ENCODE measurements at places on chromosomes 2 and 18.

- no peak for DNase-seq
Observed at GRCh38 chr18:63181706-63182309, 137.8 kb downstream of the BCL2 start.

DNA sequence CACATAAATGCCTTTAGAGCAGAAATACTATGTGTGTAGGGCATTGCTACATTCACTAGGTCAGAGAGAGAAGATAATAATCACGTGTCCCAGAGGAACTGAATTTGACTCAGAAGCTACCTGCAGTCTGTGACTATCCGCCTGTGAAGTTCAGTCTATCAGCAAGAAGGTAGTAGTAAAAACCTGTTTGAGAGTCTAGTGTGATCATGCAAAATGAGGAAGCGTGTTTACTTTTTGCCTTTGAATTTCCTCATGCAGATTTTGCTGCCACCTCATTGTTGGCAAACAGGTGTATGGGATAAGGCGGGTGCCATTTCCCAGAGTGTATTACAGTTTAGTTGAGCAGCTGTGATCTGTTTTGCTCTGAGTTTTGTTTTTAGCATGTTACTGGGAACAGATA, 403.9 kb upstream of the FANCL start:
- no peak for DNase-seq

GRCh38 chr18:57970356-57971095, 73.5 kb upstream of the NEDD4L start:
- DNase-seq, result no peak

GRCh38 chr2:36516136-36516870, 81.7 kb downstream of the FEZ2 start:
- DNase-seq, result no peak

DNA sequence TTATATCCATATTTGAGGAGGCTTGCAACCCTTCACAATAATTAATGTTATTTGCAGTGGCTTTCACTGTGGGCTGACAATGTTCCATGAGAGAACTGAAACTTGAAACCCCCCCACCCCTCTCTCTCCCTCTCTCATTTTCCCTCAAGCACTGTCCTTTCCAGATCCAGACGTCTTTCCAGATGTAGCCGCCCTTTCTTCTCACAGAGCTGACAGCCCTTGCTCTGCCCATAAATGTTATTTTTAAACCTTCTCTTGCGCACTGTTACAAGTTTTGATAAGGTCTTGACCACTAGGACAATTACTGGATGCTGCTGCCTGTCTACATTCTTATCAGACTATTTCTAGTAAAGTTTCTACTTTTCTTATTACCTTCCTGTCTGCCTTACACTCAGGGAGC, 91.4 kb upstream of the LINC00305 start:
- no peak for DNase-seq

DNA sequence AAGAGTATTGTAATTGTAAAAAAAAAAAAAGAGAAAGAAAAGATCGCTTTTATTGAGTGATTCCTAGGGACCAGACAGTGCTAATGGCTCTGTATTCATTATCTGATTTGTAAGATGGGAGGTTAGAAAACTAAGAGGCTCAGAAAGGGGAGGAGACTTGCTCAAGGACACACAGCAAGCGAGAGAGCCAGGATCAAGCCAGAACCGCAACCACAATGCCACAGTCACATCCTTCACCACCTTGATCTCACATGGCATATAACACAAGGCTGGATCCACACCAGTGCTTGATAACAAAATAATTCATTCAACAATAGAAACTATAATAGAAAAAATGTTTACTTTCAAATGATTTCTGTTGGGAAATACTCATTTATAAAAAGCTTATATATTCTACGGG, 37.5 kb downstream of the TFCP2L1 start:
- no peak for DNase-seq

DNA sequence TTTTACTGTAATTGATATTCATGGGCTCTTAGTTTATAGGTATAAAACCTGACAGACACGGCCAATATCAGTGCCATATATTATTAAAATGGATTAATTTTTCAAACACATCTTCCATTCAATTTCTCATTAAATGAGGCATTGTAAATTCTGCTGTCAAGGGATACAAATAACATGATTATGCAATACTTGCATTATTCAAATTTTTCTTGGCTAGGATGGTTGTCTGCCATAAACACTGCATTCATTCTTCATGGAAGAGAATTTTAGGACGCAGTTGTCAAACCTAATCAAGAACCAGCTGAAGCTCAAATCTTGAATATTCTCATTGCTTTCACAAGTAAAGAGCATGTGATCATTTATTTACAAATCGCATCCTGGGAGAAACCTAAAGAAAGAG, 255.6 kb downstream of the RDH14 start:
- DNase-seq, result no peak

DNA sequence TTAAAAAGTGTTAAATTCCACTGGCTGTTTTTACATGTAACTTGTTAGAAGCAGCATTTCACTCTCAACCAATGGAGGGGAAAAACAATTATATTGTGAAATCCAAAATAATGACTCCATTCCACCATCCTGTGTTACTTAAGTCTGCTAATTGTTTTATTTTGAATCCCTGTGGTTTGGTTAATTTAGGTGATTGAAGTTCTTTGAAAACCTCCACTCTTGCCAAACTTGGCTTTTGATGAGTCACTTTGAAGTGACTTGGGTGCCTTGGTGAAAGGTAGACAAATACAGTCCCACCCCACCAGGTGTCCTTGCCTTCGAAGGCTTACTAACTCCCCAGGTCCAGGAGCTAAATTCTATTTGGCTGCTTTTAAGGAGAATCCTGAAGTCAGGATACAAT, 1303.8 kb upstream of the NRXN1 start:
- no peak for DNase-seq

GRCh38 chr2:96531366-96531765, 5.2 kb upstream of the ARID5A start:
- DNase-seq, result no peak

- no peak for DNase-seq
Observed at GRCh38 chr2:128403814-128404708, 85.4 kb upstream of the HS6ST1 start.
